ENCODE measurements at places on chromosomes 6 and 20. TPM values are rescaled to one million over a fixed set of nuclear protein-coding genes. Genes with fewer than 3 reads are reported as not detected.

DNA sequence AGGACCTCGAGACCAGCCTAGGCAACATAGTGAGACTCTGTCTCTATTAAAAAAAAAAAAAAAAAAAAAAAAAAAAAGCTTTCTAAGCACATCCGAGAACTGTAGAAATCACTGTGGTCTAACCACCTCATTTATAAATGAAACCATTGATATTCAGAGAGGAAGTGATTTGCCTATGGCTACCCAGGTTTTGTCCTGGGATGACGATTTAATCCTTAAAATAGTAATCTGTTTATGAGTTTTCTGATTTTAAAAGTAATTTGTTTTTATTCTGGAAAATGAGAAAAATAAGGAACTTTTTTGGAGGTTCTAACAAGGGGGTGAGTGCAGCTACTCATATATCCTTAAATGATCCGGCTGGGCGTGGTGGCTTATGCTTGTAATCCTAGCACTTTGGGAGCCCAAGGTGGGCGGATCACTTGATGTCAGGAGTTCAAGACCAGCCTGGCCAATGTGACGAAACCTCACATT lies 6.5 kb upstream of the BTN3A2 start:
- DNase-seq: no peak

Gene TREML2
- not detected for total RNA-seq

Gene ID4
- 29.2 TPM for total RNA-seq

- no peak for DNase-seq
These were observed 1.2 kb downstream of the ESF1 start for GRCh38 chr20:13783528-13783927.

GRCh38 chr6:113414511-113414910 lies 442.6 kb upstream of the MARCKS start:
- DNase-seq: no peak

Measured in neural progenitor cell (in vitro differentiated cells).